Activated gamma-delta T cell (primary cell): ENCODE measurements at places on chromosomes 5 and 9.

DNA sequence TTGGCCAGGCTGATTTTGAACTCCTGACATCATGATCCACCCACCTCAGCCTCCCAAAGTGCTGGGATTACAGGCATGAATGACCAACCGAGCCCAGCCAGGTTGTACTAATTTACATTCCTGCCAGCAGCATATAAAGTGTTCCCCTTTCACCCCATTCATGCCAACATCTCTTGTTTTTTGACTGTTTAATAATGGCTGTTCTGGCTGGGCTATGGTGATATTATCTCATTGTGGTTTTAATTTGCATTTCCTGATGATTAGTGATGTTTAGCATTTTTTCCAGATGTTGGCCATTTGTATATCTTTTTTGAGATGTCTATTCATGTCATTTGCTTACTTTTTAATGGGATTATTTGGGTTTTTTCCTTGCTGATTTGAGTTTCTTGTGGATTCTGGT lies 87.3 kb downstream of the INVS start:
- no peak for DNase-seq

DNA sequence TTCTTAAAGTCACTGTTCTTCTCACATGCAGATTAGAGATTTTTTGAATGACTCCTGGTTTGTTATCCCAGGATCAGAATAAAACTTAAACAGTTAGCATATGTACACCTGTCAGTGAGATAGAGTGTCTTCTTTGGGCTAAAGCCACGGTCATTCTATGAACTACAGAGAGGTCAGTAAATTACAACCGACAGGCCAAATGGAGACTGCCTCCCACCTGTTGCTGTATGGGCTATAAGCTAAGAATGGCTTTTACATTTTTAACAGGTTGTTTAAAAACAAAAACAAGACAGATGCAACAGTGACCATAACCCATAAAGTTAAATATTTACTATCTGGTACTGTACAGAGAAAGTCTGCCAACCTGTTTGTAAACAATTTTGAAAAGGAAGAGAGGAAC lies 125.7 kb downstream of the ELAVL2 start:
- DNase-seq: no peak

DNA sequence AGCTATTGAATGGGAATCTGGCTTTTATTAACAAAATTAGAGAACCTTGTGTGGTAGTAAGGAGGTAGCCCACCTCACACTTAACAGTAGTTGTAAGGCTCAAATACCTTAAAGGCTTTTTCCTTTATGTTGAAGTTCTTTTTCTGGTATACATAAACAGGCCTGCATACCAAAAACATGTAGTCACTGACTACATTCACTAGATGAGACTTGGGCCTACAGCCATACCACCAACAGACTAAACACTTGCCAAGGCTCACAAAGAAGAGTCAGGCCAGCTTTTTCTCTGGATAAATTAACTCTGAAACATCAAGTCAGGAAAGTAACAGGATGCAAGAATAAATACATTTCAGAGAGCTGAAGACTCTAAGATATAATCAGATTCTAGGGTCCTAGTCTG lies 78.6 kb upstream of the MPDZ start:
- DNase-seq: no peak

DNA sequence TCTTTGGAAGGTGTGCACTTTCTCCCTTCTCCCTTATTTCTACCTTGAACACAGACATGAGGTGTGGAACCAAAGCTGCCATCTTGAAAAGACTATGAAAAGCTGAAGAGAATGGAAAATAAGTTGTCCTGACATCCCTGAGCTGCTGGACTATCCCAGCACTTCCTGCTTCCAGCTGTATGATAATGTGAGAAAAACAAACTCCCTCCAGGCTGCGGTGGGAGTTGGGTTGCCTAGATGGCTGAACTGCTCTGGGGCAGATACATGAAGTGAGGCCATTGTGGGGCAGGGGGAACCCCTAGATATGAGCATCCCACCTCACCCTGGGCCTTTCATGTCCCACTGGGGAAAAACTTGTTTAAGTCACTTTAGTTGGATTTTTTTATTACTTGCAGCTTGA lies 82.4 kb downstream of the BOD1 start:
- DNase-seq: no peak

- no peak for DNase-seq
Measured at GRCh38 chr9:84140535-84141101, 160.0 kb downstream of the RMI1 start.

DNA sequence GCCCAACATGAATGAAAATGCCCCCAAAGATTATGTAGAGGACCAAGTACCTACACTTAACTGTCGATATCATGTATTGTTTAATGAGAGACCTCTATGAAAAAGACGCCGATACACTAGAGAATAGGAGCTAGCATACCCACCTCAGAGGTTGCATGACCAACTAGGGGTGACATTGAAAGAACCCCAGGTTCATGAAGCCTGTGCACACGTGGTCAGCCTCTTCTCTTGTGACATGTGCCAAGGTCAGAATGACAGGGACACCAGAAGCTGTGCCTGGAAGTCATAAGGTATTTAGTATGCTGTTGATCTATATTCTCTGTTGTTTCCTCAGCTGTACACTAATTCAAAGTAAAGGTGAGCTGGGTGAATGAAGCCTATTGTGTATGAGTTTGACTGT lies 1594.1 kb downstream of the EFNA5 start:
- DNase-seq: no peak
